ENCODE measurements at places on chromosomes 3 and 15.

GRCh38 chr15:91199511-91199910, 99.5 kb downstream of the SV2B start:
- DNase-seq = no peak

DNA sequence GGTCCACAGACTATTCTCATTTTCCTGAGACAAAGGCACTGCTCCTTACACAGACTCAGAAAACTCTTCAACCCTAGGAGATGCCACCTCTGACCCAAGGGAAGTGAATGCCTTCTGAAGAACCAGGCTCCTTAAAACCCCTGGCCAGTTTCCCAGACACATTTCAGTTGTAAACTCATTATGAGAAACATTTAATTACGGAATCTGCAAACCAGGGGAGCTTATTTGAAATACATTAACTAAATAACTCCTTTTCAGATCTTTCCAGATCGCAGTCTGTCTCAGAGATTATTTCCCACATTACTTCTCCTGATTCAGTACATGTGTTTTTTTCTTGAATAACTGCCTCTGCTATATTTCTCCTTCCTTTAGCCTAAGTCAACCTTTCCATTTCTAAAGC, 17.6 kb downstream of the MYO5A start:
- no peak for DNase-seq

DNA sequence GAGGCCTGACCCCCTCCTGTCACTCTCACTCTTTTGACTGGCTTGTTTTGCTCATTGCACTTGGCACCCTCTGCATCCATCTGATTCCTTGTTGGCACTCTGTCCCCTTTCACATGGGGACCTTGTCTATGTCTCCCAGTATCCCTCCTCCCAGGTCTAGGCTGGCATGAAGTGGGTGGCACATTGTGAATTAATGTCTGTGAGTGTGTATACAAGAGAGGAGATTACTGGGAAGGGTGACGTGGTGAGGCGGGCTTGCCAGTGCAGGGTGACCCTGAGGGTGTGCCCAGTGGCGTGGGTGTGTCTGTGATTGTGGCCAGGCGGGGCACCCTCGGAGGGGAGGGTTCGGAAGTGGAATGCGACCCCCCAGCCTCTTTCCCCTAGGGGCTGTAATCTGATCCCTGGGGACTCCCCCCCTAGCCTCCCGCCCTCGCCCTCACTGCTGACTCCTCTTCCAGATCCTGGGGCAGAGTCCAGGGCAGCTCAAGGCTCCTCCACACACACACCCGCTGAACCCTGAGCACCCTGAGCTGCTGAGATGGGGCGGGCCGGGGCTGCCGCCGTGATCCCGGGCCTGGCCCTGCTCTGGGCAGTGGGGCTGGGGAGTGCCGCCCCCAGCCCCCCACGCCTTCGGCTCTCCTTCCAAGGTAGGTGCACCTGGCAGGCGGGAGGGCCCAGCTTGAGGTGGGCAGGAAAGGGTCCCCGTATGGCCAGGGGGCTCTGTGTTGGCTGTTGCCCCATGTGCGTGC, at the start of gene SEMA3B:
TSS of gene SEMA3B (plus strand) at position 445 of the 749 bp plus-strand sequence. CDS start at position 539, 94 bp downstream.
- no peak for DNase-seq

DNA sequence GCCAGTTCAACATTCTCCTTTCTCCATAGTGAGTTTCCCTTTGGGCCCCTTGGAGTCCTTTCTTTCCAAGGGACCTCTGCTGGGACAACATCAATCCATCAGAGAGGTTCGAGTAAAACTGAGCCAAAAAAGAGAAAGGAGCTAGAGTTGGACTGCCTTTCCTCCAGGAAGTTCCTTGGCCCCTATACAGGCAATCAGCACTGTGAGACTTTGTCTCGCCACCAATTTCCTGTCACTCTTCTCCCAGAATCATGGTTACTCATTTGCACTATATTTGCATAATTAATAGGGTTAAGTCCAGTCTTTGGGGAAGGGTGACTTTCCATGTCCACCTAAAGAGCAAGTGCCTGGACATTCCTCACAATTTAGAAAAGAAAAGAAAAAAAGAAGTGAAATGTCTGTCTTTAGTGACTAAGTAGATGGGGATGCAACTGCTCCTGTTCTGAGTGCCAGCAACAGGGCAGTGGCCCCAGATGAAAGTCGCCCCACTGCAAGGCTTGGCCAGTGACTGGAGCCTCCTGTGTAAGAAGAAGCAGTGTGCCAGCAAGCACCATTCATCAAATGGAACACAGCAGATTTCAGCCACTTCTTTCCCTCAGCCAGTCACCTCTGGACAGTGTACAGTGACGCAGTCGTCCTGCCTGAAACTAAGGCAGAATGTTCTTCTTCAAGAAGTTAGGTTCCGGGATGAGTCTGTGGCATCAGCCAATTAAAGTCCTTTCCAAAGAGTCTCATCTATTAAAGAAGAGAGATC, 91.6 kb downstream of the FSIP1 start:
- no peak for DNase-seq

GRCh38 chr3:111956995-111957734, 21.7 kb upstream of the ABHD10 start:
- no peak for DNase-seq

DNA sequence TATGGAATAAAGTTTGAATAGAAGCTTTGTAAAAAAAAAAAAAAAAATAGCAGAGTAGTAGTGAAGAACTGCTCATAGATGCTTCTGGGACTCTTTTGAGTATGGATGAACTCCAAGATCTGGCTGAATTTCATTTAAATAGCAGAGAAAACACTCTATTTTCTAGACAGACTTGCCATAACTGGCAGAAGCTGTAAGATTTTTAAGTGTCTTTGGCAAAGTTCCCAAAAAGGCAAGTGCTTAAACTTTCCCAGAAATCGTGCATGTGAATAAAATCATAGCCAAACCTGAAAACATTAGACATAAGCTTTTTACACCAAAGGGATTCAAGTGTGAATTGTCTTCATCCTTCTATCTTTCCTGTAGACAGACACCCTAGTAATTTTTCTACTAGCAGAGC, 110.3 kb upstream of the MITF start:
- no peak for DNase-seq

GRCh38 chr3:119453822-119454221, 9.6 kb downstream of the TMEM39A start:
- no peak for DNase-seq

DNA sequence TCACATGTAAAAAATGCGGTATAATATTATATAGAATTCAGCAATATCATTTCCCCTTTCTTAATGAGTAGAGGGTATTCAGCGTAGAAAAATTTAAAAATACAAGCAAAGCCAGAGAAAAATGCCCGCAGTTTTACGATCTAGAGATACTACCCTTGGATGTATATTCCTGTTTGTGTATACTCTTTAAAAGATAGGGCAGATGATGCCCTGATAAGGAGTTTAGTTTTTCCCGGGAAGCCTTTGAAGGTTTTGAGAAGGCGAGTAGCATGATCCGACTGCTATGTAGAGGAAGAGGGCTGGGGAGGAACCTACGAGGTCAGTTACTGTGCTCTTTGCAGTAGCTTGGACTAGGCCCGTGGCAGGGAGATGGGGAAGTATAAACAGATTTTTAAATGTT, 1.2 kb downstream of the YEATS2 start:
- DNase-seq = no peak

- no peak for DNase-seq
Observed at GRCh38 chr3:8657804-8658305, 13.3 kb upstream of the SSUH2 start.

- no peak for DNase-seq
Observed at GRCh38 chr3:48370333-48370713, 1.7 kb upstream of the FBXW12 start.

- DNase-seq = no peak
Observed at GRCh38 chr15:68386587-68387288, 45.2 kb downstream of the ITGA11 start.

GRCh38 chr15:32909431-32909830, 191.6 kb downstream of the GREM1 start:
- no peak for DNase-seq

DNA sequence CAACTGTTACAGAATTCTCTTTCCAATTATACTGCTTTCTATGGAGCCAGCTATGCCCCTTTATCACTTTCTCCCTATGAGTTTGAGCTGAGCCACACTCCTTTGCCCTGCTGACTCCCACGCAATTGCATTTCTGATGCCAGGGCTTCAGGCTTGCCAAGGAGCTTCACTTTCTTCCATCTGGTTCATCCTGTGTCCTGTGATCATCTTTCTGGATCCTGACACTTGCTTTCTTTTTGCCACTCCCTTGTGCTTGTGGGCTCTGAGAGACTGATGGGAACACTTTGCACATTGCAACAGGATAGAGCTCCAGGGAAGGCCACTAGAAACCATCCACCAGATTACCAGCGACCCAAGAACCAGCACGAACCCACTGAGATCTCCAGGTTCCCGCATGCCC, 77.0 kb upstream of the SEC13 start:
- no peak for DNase-seq

- DNase-seq = no peak
Observed at GRCh38 chr15:36807134-36807764, 227.8 kb downstream of the CDIN1 start.

DNA sequence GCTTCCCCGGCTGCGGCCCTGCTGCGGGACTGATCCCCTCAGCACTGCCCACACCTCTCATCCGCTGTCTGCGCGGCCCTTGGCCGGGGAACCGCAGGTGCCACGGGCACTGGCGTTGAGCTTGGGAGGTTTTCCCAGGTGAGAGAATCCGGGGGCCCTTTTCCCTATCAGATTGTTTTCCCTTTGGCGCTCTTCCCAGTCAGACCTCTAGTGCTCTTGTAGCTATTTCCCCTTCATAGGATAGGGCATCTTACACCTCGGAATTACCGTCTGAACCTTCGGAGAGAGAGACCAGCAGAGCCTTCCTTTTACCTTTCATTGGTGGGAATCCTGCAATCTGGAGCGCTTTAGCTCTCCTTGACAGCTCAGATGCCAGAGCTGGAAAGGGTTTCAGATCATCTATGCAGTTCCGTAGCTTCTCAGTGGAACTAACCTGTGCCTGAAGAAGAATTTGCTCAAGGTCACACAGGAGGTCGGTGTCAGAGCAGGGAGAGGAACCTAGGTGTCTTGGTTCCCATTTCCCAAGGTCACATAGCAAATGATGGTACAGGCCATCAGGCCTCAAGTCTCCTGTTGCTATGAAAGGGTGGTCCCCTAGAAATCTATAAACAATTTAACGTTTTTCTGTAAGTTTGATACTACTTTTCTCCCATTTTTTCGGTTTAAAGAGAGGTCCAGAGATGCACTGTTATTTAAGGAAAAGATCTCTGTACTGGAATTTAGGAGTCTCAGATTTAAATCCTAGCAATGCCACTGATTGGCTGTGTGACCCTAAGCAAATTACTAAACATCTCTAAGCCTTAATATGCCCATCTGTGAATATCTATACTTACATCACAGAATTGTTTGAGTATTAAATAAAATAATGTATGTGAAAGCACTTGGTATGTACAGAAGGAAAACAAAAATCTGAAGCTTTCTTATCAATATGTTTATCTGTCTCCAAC, 916 bp downstream of the IDH3A start:
- no peak for DNase-seq

GRCh38 chr3:16183601-16184270, 9.3 kb downstream of the GALNT15 start:
- DNase-seq = no peak

- DNase-seq = no peak
Observed at GRCh38 chr3:25033407-25034029, 394.5 kb upstream of the RARB start.

DNA sequence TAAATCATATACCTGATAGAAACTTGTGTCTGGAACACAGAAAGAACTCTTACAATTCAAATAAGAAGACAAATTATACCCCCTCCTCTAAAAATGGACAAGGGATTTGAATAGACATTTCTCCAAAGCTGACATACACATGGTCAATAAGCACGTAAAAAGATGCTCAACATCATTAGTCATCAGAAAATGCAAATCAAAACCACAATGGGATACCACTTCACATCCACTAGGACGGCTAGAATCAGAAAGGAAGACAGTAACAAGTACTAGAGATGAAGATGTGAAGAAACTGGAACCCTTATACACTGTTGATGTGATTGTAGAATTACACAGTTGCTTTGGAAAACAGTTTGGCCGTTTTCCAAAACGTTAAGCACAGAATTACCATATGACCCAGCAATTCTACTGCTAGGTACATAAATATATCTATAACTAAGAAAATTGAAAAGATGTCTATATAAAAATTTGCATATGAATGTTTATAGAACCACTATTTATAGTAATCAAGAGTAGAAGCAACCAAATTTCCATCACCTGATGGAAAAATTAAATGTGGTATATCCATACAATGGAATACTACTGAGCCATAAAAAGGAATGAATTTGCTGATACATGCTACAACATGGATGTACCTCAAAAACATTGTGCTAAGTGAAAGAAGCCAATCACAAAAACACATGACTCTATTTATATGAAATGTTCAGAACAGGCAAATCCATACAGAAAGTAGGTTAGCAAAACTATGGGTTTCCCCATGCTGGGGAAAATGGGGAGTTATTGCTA, 60.8 kb downstream of the GREM1 start:
- no peak for DNase-seq

- DNase-seq = no peak
Observed at GRCh38 chr3:128278761-128279600, 125.7 kb downstream of the EEFSEC start.

GRCh38 chr15:75109736-75110130, 86.3 kb downstream of the PPCDC start:
- no peak for DNase-seq

GRCh38 chr15:80323285-80323684, 71.3 kb upstream of the CTXND1 start:
- DNase-seq = no peak

DNA sequence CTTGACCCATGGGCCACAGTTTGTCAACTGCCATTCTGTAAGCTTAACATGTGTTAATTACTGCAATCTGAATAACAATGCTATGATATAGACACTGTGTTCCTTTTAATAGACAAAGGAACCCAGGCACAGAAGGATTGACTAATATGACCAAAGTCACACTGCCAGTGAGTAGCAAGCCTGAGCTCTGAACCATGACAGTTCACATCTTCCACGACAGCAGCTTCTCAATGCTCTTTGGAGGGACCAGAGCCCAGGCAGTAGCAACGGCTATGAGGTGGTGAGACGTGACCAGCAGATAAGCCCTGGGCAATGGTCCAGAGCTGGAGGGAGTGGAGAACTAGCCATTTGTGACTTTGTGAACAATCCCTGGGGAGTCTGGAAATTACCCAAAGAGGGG, 19.4 kb downstream of the CA12 start:
- no peak for DNase-seq

DNA sequence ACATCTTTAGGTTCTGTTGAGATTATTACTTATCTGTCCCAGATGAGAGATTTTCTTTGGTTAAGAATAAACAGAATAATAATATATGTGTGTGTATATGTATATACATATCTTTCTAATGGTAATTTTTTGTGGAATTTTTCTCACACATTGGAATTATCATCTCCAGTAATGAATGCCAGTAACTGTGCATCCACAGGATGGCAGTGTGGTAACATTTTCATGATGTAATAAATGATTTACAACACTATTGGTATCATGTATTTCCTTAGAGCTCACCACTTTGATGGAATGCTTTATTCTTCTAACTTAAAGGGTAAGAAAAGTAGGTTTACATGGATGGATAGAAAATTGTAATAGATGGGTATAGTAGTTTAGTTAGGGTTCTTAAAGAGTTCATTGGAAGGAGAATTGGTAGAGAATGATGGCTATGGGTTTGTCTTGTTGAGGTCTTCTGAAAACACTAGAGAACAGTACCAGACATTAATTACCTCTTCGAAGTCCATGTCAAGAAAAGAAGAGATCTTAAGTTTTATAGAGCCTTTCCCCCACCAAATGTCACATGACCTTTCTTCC, 78.1 kb downstream of the STT3B start:
- no peak for DNase-seq
